HTR-8/SVneo (cell line): ENCODE measurements at places on chromosomes 3 and 15.

- DNase-seq = no peak
These were observed 25.8 kb downstream of the P2RY1 start for GRCh38 chr3:152860736-152861135.

DNA sequence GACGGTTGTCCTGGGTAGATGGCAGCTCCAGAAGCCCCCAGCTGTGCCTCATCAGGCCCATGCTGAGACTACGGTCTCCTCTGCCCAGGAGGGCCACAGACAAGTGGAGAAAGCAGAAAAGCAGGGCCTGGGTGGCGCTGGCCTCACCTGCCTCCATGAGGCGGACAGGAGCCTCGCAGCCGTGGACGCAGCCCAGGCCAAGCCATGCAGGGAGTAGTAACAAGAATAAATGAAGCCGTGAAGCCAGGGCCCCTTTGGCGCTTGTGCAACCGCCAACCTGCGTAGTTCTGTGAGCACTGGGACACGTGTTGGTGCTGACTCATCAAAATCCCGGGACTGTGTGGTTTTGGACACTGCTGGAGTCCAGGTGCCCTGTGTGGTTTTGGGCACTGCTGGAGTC is 12.3 kb upstream of the MUC4 start:
- no peak for DNase-seq

- no peak for DNase-seq
These were observed 393.4 kb upstream of the NR2F2 start for GRCh38 chr15:95937128-95937528.

GRCh38 chr15:91055548-91056331 is 33.3 kb upstream of the VPS33B start:
- DNase-seq = peak; percentile 70

DNA sequence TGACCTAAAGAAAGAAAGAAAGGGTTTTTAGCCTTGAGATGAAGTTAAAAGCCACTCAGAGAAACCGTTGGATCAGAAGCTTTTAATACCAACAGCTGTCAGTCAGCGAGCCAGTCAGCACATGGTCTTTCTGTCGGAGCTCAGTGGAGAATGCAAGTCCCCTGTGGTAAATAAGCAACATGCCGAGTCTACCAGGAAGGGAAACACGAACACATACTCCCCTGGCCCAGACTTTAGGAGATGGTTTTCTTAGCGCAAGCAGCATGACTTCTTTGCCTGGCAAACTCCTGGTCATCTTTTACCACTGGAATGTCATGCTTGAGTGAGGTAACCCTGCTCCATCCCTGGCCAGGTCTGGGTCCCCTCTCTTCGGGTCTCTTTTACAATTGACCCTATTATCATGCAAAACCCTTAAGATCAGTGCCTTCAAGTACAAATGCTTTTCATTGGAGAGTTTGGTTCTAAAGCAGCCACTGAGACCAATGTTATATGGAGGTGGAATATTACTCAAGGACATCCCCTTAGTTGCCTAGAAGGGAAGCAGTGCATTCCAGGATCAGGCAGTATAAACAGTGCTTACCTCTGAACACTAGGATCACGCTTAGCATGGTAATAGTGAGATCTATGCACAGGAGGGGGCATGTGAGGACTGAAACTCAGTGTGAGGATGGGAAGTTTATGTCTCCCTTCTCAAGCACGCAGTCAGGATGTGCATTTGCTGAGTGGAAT is 28.2 kb downstream of the SLCO3A1 start:
- DNase-seq = no peak

- DNase-seq = no peak
These were observed 334.2 kb upstream of the IL12A start for GRCh38 chr3:159654183-159655134.

DNA sequence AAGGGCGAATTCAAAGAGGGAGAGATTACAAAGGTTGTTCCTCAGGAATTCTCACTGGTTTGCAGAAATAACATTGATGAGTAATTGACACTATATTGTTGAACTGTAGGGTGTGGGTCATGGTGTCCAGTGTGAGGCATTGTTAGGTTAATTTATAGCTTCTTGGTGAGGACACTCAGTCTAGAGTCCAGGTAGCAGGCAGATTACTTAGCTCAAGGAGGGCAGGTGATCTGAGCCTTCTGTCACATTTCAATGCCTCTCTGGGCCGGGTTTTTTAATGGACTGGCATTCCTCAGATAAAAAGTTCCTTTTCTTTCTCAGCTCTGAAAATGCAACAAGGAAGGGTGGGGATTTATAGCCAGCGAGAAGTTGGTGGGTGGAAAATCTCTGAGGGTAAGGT is 194.2 kb upstream of the PROK2 start:
- no peak for DNase-seq

DNA sequence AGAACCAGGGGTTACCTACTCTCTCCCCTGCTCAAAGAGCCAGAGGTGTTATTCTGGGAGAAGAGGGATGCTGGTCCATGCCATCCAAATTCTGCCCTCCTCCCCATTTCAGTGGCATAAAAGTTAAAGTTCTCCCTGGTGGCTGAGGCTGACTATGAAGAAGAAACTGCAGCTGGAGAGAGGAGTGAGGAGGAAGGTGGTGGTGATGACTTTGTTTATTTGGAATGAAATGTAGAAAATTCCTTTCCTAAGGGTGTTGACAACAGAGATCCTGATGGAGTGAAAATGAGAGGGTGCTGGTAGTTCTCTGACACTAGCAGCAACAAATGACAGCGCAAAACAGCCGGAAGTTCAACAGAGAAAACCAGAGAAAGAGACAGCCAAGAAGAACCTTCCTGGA is 100.4 kb downstream of the PCCB start:
- DNase-seq = peak; percentile 17

- DNase-seq = no peak
These were observed 32.2 kb downstream of the ANAPC13 start for GRCh38 chr3:134453631-134454030.

GRCh38 chr15:52021128-52021671 is 2.2 kb downstream of the MAPK6 start:
- DNase-seq = peak; percentile 75
